CD4-positive, alpha-beta T cell treated with Interleukin-4 for 4 hours (primary cell): ENCODE measurements at places on chromosomes 11 and 22.

- DNase-seq: no peak
These were observed 1.4 kb downstream of the ARFGAP3 start for GRCh38 chr22:42855721-42856120.

- no peak for DNase-seq
These were observed 23.3 kb upstream of the RELA start for GRCh38 chr11:65685981-65686380.

- no peak for DNase-seq
These were observed 40.9 kb upstream of the MYEOV start for GRCh38 chr11:69253028-69253427.

- no peak for DNase-seq
These were observed 43.9 kb upstream of the ANGPTL5 start for GRCh38 chr11:101960231-101960630.

GRCh38 chr22:40433416-40434090 lies 63.2 kb downstream of the SGSM3 start:
- no peak for DNase-seq

- peak; percentile 89 for DNase-seq
These were observed 7.4 kb downstream of the NDUFV1 start for GRCh38 chr11:67613960-67614715.

DNA sequence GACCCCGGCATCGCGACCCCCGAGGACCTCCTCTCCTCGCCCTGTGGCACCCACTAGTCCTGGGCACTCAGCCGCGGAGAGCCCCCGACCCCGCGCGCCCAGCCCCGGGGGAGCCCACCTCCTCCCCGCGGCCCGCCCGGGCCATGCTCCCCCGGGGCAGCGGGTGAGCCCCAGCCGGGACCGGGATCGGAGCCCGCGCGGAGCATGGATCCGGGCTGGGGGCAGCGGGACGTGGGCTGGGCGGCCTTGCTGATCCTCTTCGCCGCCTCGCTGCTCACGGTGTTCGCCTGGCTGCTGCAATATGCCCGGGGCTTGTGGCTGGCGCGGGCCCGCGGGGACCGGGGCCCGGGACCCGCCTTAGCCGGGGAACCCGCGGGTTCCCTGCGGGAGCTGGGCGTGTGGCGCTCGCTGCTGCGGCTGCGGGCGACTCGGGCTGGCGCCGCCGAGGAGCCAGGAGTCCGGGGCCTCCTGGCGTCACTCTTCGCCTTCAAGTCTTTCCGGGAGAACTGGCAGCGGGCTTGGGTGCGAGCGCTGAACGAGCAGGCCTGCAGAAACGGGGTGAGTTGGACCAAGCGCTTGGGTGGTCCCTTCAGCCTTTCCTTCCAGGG lies 498 bp downstream of the C2CD2L start:
- DNase-seq: no peak

DNA sequence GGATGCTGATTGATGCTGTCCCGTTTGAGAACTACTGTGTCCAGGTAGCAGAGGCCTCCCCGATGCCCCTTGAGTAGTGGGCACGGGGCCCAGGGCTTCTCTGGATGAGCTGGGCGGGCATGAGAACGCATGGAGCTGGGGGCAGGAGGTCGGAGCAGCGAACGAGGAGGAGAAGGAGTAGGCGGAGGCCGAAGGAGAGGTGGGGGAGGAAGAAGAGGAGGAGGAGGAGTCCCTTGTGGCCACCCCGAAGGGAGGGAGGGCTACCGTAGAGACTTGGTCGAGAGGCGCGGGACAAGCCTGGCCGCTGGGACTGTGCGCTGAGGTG lies 62.9 kb downstream of the CRYBB2 start:
- DNase-seq: no peak

DNA sequence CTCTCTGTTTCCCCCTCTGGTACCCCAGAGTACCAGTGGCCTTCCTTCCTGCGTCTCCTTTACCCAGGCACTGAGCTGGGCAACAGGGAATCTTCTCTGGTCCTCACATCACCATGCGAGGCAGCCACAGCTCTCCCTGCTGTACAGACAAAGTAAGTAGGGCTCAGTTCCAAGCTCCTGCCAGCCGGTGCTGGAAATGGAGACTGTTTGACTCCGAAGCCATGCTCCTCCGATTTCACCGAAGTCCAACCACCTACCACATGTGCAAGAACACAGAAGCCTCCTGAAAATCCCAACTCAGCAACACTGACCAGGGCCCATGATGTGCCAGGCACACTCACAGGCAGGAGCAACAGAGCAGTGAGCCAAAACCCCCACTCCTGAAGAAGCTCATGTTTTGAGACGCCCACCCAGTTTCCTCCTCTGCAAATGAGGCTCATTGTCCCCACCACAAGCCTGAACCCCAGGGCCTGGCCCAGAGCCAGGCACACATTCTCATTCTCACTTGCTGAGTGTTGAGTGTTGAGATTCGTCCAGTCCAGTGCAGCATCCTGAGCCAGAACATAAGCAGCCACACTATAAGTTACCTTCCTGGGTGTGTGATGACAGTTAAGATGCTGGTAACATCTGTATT lies 156.0 kb downstream of the MPPED1 start:
- DNase-seq: no peak

GRCh38 chr22:38564669-38565068 lies 5.3 kb downstream of the DMC1 start:
- DNase-seq: no peak

GRCh38 chr22:20646415-20646814 lies 127.5 kb upstream of the SERPIND1 start:
- DNase-seq: no peak

- no peak for DNase-seq
These were observed 58.4 kb upstream of the RCN1 start for GRCh38 chr11:32032478-32032877.

- no peak for DNase-seq
These were observed 2.5 kb upstream of the POLD4 start for GRCh38 chr11:67355794-67356386.

- no peak for DNase-seq
These were observed 3.1 kb downstream of the MAPK8IP2 start for GRCh38 chr22:50603511-50604255.

GRCh38 chr11:65310215-65310614 lies 4.5 kb upstream of the CDC42EP2 start:
- DNase-seq: no peak
